GM04503 (cell line): ENCODE measurements at places on chromosomes 12 and 14.

GRCh38 chr14:32939254-32940065 lies 781 bp downstream of the NPAS3 start:
- DNase-seq: no peak

DNA sequence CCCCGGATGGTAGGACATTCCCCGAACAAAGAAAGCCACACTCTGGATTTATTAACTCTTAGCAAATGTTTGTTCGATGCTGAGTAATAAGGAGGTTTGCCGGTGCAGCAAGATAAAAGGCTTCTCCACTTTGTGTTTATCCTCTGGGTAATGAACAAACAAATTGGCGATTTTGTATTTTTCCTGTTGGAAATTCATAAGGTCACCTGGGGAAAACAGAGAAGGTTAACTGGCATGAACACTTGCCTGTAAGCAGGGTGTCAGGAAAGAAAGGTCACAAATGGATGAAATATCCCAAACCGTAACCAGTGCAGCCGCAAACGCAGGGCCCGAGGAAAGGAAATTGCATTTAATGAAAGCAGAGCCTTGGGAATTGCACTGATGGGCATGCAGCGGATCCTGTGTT lies 132.8 kb downstream of the RMST start:
- DNase-seq: no peak

DNA sequence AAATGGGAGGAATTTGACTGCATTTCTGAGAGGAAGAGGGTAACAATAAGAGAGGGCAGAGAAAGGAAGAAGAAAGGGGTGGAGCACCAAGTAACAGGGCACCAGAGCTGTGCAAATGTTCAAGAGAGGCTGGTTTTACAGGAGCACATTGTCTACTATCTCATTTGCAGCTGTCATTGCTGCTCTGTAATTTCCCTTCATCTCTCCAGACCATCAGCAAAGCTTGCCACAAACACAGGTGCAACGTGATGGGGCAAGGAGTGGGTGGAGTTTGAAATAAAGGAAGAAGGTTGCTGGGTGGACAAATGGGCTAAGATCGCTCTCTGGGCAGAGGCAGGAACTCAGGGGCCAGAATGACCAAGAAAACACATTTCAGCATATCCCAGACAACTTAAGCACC lies 47.9 kb upstream of the PLEKHG6 start:
- DNase-seq: no peak

DNA sequence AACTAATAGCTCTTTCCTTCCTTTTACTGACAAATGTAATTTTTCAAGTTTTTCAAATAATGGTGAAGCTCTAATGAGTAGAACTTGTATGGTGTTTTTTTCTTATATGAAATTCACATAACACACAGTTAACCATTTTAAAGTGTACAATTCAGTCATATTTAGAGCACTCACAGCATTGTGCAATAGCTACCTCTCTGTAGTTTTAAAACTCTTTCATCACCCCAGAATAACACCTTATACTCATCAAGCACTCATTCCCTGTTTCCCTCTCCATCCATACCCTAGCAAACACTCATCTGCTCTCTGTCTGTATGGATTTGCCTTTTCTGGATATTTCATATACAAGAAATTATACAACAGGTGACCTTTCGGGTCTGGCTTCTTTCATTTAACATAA lies 207.9 kb upstream of the SLC38A2 start:
- DNase-seq: no peak

DNA sequence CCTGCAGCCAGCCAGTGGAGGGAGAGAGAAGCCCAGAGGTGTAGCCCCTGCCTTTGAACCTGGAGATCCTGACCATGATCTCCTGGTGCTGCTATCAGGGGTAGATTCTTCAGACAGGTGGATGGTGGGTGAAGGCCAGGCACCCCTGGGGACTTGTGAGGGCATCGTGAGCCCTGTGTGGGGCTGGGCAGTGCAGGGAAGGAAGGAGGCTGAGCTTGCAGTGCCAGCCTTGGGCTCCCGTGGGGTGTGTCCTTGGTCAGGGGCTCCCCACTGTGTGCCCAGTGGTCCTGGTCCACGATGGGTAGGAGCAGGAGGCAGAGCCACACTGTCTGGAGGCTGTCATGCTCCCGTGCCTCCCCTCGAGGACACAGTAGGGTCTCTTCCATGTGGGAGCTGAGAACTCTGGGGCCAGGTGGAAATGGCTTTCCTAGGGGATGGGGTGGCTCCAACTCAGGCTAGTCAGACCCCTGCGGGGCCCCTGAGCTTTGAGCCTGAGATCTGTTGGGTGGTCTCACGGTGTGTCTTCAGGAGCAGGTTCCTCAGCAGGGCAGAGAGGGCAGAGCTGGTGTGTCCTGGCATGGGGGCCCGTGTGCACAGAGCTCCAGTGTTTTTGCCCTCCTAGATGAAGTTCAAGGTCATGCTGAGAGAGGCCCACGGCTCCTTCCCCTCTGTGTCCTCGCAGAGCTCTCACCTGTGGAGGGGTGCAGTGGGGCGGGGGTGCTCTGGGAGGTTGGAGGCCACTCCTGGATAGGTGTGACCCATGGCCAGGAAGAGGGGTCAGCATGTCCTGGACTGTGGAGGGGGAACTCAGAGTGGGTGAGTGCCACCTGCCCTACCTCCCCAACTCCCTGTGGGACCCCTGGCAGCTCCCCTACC lies 25.0 kb downstream of the RTL1 start:
- DNase-seq: no peak

- no peak for DNase-seq
Measured at GRCh38 chr12:42568952-42569915, 20.3 kb downstream of the PRICKLE1 start.

GRCh38 chr14:33315721-33316120 lies 377.0 kb downstream of the NPAS3 start:
- DNase-seq: peak; percentile 3

DNA sequence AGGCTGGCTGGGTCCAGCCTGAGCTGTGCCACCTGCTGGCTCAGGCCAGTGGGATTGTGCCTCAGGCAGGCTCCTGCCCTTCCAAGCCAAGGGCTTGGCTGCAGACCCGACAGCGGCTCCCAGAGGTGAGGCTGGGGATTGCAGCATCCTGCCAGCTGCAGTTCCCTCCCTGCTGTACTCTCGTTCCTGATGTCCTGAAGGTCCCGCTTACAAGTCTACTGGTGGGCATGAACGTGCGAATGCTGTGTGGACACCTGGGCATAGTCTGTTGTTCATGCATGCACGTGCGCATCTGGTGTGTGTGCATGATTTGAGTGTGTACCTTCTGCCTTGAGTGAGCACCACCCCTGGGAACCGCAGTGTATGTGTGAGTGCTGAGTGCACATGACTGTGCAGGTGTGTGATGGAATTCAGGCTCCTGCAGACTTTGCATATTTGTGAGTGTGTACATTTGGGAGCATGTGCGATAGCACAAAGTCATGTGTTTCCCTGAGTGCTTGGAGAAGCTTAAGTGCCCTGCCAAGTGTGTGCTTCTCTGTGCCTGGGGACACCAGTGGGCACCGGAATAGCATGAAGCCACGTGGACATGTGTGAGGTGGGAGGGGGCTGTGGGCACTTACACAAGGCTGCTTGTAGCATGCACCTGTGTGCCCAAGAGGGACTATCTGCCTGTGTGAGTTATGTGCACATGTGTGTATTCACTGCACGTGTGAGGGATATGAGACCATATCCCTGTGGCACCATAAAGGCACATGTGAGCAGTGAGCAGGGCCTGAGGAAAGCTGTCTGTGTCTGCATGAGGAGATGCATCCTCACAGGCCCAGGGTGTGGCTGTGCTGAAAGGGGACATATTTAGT lies 19.3 kb upstream of the KRT7 start:
- DNase-seq: no peak

DNA sequence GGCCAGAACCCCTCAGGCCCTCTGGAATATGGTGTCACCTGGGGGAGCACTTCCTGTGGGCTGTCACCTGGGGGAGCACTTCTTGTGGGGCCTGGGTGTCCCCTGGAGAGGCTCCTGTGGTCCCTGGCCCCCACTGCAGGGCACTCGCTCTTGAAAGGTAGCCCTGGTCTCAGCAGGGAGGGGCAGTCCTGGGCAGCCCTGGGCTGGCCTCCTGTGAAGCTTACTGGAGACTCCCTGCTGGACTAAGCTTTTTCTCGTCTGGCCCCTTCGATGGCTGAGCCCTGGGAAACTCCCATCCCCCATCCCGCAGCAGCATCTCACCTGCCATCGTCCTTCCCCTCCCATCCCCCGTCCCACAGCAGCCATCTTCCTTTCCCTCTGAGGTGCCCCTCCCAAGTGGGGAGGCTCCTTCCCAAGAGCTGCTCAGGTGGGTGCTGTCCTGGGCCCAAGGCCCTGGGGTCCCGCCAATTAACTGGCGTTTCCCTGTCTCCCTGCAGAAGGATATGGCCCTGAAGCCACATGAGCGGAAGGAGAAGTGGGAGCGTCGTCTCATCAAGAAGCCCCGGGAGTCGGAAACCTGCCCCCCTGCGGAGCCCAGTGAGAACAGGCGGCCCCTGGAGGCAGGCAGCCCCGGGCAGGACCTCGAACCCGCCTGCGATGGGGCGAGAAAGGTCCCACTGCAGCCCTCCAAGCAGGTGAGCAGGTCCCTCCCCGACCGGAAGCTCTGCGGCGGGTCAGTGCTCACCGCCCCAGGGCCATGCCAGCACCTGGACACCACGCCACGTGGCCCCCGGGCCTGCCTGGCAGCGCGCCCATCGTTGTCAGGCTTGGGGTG lies 17.9 kb downstream of the FBRSL1 start:
- DNase-seq: no peak

DNA sequence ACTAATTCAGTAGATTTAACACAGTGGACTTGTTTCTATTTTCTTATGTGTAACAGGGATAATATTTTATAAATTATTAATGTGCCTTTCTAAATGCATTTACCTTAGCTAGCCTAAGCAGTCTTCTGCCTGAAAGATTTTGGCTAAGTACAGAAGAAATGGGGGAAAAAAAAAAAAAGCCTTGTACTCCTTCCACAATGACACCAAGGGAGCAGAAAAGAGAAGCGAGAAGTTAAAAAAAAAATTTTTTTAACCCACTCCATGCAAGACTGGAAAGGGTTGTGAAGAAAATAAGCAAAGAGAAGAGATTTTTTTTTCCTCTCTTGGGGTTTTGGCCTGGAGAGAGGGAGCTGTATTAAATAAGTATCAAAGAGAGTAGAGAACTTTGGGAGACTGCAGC lies 28.7 kb downstream of the NELL2 start:
- no peak for DNase-seq

- DNase-seq: no peak
Measured at GRCh38 chr14:28607661-28608060, 158.9 kb upstream of the FOXG1 start.

- no peak for DNase-seq
Measured at GRCh38 chr14:90263748-90264449, 7.5 kb downstream of the PSMC1 start.

GRCh38 chr12:110776410-110776809 lies 33.7 kb upstream of the PPP1CC start:
- DNase-seq: no peak

GRCh38 chr12:49091056-49091835 lies 3.4 kb downstream of the DHH start:
- no peak for DNase-seq

DNA sequence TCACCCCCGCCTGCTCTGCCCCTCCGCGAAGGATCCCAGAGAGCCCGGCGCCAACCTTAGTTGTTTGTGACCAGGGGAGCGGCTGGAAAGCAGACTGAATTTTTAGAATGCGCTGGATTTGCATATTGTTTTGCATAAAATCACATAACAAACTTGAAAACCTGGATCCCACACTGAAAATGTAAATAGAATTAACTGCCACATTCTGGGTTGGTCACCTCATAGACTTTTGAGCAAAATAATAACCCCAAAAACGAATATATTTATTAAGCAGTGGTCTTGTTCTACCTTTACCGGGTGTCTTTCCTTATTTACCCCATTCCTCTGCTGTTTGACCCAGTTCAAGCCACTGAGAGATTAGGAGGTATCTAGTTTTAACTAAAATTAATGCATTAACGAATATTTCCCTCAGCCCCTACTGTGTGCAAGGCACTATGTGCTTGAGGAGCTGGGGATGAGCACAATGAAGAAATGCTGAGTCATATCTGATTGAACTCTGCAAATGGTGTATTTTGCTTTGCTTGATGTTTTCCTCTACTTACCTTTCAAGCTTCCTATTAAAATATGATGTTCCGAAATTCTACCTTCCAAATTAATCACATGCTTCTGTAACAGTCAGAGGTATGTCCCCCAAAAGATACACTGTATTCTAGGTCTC lies 438 bp upstream of the EGLN3 start:
- DNase-seq: no peak

- no peak for DNase-seq
Measured at GRCh38 chr12:94536040-94536965, 76.6 kb upstream of the CEP83 start.

DNA sequence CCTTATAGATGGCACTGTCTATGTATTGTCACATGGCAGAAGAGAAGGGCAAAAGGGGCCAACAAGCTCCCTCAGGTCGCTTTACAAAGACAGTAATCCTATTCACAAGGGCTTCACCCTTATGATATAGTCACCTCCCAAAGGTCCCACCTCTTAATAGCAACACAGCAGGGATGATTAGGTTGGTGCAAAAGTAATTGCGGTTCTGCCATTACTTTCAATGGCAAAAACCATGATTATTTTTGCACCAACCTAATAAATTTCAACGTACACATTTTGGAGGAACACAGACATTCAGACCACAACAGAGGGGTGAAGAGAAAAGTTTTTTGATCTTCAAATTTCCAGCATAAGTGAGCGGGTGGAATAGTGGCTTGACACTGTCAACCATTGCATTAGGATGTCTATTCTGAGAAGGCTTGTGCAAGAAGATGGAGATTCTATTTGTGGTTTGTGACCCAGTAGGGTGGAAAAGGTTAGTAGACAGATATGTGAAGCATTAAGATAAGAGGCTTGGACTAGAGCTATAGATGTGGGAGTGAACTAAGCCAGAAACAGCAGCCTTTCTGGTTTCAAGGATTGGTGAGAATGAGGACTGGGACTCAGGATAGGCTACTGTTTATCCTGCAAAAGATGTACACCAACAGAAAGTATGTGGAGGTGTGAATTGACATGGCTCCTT lies 75.5 kb upstream of the CPSF6 start:
- DNase-seq: no peak

DNA sequence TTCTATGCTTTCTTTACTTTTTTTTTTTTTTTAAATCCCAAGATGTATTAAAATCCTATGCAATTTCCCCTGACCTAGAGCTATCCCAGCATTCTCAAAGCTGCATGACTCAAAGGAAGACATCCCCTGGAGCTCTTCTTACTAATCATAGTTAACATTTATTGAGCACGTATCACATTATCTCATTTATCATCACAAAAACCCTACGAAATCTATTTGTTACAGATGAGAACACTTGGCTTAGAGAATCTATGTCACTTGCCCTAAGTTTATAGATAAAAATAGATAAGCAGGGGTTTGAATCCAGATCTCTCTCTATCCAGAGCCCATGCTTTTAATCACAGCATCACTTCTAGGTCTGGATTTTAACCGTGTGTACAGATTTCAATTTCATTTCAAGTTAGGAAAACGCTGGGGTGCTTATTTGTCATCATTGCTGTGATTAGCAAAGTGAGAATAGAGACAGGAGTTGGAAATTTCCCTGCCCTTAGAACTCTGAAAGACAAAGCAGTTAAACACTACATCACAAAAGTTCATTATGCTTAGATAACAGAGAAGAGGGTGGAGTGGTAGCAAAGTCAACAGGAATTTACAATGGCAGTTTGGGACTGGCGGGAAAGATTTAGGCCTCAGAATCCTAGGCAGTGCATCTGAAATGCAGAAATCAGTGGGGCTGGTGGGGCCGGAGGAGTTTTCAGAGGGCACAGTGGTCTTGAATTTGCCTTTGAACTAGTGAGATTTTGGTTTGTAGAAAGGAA lies 177.7 kb upstream of the FRMD6 start:
- no peak for DNase-seq

- no peak for DNase-seq
Measured at GRCh38 chr12:132131229-132131628, 12.9 kb downstream of the DDX51 start.

GRCh38 chr12:120364487-120364886 lies 4.5 kb downstream of the MSI1 start:
- DNase-seq: no peak

GRCh38 chr14:23513005-23513817 lies 38.4 kb downstream of the ZFHX2 start:
- no peak for DNase-seq
